ENCODE measurements at places on chromosomes 6 and 20. TPM values are rescaled to one million over a fixed set of nuclear protein-coding genes. Genes with fewer than 3 reads are reported as not detected.

- H3K27me3 ChIP-seq: no peaks in the 10 kb centered on the region
- H3K4me1 ChIP-seq: no peaks in the 10 kb centered on the region
- DNase-seq: no peak
- no peak overlapping the region for H3K4me3 ChIP-seq
- no peaks in the 10 kb centered on the region for H3K36me3 ChIP-seq
Observed at GRCh38 chr6:106163446-106163965, 77.4 kb downstream of the PRDM1 start.

DNA sequence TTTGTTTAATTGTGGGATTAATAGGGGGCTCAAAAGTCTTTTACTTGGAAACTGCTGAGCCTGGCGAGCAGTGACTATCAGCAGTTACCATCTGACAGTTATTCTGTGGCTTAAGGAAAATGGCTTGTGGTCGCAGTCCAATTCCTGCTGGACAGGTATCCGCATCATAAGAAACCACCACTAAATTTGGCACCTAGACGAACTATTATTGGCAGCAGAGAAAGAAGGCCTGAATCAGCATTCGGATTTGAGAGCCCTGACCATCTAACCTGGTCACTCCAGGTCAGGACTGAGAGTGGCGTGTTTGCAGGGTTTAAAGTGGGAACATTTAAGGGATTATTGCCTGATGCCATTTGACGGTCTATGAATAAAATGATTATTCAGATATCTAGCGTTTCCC, 146.4 kb downstream of the RPS12 start:
- no peaks in the 10 kb centered on the region for H3K4me1 ChIP-seq
- no peak overlapping the region for H3K27ac ChIP-seq
- DNase-seq: no peak
- no peaks in the 10 kb centered on the region for H3K27me3 ChIP-seq
- no peak overlapping the region for H3K4me3 ChIP-seq

DNA sequence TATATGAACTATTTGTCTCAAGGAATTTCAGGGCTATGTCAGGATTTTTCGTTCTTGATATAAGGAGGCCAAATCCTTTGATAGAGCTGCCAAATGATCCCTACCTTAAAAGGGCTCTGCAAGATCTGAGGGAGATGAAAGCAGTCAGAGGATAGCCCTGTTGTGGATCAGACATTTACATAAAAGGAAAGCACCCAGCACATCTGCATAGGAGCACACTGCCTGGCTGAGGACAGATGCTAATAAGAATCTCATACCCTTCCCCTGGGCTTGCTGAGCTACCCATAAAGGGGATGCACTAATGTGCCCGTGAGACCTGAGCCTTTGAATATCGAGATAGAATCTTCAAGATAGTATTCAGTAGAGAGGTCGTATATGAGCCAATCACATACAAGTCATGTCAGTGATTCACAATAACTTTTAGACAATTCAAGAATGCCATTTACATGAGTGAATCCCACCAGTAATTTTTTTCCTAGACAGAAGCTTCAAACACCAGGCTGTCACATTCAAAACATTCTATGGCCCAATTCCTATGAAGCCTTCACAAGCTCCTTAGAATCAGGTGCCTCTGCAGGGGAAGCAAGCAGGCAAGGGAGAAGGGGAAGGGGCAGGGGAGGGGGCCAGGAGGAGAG, 71.1 kb downstream of the STMND1 start:
- no peaks in the 10 kb centered on the region for H3K36me3 ChIP-seq
- H3K4me3 ChIP-seq: no peak overlapping the region
- no peaks in the 10 kb centered on the region for H3K4me1 ChIP-seq
- no peak overlapping the region for H3K27ac ChIP-seq
- H3K27me3 ChIP-seq: no peaks in the 10 kb centered on the region
- no peak for DNase-seq

GRCh38 chr6:31719001-31719400, 2.5 kb downstream of the LY6G6C start:
- peaks cover 15% of the 10 kb centered on the region for H3K4me1 ChIP-seq
- no peak for DNase-seq
- H3K27me3 ChIP-seq: no peaks in the 10 kb centered on the region
- H3K4me3 ChIP-seq: no peak overlapping the region

- DNase-seq: no peak
- H3K27me3 ChIP-seq: no peaks in the 10 kb centered on the region
- H3K36me3 ChIP-seq: no peaks in the 10 kb centered on the region
Observed at GRCh38 chr6:29479560-29479959, 8.2 kb downstream of the MAS1L start.

- no peak overlapping the region for H3K4me3 ChIP-seq
- H3K36me3 ChIP-seq: no peaks in the 10 kb centered on the region
- DNase-seq: no peak
- H3K4me1 ChIP-seq: no peaks in the 10 kb centered on the region
- H3K27me3 ChIP-seq: no peaks in the 10 kb centered on the region
- H3K27ac ChIP-seq: no peak overlapping the region
Observed at GRCh38 chr20:51610761-51611624, 68.5 kb upstream of the NFATC2 start.

DNA sequence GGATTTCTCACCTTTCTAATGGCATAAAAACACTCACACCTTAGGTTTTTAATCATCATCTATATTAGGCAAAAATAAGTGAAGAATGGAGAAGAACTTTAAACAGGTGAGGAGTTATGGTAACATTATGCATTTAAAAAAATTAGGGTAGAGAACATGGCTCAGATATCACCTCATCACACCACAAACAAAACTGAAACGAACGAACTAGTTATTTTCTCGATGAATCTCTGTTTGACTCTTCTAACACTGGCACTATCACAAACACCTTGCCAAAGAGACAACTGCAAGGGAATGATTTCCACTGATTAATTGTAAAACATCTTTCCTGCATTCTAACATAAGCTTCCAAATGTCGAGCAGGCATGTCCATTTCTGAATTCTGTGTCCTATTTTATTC, 286.1 kb upstream of the GJE1 start:
- no peak for DNase-seq
- no peaks in the 10 kb centered on the region for H3K27me3 ChIP-seq
- H3K36me3 ChIP-seq: no peaks in the 10 kb centered on the region
- H3K4me3 ChIP-seq: no peak overlapping the region
- H3K27ac ChIP-seq: no peak overlapping the region

The PIM1 gene
- total RNA-seq: 35.3 TPM

The IMPG1 gene
- total RNA-seq: not detected

The SALL4 gene
- total RNA-seq: 1.8 TPM
